ENCODE measurements at places on chromosomes 13 and 19.
A peak's percentile ranks its signal among the peaks of the same experiment; 100 is the strongest.

GRCh38 chr13:99412856-99413255 lies 88.4 kb upstream of the TM9SF2 start:
- no peak for DNase-seq

GRCh38 chr19:7597689-7598088 lies 2.0 kb downstream of the CAMSAP3 start:
- DNase-seq: no peak

DNA sequence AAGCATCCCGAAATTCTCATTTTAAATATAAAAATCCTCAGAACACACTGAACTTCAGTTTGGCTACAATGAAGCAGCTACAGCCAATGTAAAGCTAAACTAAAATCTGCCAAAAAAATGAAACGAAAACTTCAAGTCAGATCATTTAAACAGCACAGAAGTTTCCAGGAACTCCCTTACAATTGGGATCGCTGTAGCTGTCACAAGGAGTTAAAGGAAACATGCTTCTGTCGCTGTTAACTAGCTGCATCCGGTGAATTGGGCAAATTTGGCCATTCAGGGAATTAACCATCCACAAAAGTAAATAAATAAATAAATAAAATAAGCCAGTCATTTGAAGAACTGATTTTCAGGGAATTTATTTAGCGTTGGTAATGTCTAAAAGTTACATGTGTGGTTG lies 77.0 kb upstream of the PEG3 start:
- DNase-seq: no peak

DNA sequence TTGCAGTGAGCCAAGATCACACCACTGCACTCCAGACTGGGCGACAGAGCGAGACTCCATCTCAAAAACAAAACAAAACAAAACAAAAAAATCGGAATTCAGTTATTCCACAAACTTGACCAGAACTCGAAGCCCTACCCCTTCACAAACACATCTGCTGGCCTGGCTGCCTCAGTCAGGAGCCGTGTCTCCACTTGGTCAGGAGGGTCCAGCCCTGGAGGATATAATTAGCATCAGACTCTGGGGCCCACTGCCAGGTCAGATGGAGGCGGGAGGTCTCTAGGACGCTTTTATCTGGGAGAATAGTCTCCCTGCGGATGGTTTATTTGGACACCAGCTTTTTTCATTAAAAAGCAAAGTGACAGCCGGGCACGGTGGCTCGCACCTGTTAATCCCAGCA lies 8.0 kb downstream of the ELL start:
- DNase-seq: no peak

- DNase-seq: no peak
Observed at GRCh38 chr13:111969551-111970135, 97.3 kb upstream of the SOX1 start.

DNA sequence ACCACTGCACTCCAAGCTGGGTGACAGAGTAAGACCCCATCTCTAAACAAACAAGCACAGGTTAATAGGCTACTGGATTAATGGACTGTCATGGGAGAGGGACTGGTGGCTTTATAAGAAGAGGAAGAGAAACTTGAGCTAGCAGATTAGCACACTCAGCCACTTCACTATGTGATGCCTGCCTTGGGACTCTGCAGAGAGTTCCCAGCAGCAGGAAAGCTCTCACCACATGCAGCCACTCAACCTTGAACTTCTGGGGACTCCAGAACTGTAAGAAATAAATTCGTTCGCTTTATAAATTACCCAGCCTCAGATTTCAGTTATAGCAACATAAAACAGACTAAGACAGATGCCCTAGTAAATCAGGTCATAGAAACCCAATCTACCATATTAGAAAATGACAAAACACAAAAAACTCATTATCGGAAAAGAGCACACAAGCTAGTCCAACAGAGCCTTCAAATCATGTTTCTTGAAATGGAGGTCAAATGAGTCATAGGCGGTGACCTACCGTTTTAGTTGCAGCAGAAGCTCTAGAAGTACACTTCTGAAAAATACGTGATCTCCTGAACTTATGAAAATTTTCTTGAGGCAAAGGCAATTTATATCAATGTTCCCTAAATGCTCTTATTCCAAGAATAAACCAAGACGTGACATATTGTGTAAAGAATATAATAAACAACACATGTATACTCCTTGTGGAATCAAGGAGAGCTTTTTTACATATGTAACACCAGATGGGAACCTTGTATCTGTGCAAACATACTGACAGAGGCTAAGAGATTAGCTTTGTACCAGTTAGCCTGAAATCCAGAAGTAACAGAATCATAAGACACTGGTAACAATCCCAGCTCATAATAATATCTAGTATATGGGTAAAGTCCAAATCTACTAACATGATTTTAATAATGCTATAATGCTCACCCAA lies 340.9 kb upstream of the SGCG start:
- DNase-seq: no peak

GRCh38 chr19:6718741-6719539 lies 1.5 kb downstream of the C3 start:
- no peak for DNase-seq

DNA sequence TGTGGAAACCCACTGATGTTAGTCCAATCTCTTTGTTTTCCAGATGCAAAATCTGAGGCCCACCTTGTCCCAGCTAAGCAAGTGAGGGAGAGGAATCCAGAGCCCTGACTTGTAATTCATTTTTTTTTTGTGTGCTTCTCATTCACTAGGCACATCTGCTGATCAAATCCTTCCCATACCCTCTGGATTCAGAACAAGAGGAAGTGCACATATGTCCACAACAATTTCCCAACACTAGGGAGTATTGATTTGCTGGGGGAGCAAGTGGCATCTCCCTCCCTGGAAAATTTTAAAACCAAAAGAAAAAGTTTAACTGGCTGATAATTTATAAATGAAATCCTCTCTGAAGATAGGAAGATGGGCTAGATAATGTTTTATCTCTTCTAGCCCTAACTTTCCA lies 94.6 kb upstream of the RFC3 start:
- no peak for DNase-seq

- no peak for DNase-seq
Observed at GRCh38 chr19:51566489-51567100, 4.5 kb upstream of the ZNF175 start.

- DNase-seq: no peak
Observed at GRCh38 chr19:38742296-38742695, 2.0 kb downstream of the CAPN12 start.

- DNase-seq: no peak
Observed at GRCh38 chr13:42847891-42848663, 66.7 kb downstream of the FAM216B start.

DNA sequence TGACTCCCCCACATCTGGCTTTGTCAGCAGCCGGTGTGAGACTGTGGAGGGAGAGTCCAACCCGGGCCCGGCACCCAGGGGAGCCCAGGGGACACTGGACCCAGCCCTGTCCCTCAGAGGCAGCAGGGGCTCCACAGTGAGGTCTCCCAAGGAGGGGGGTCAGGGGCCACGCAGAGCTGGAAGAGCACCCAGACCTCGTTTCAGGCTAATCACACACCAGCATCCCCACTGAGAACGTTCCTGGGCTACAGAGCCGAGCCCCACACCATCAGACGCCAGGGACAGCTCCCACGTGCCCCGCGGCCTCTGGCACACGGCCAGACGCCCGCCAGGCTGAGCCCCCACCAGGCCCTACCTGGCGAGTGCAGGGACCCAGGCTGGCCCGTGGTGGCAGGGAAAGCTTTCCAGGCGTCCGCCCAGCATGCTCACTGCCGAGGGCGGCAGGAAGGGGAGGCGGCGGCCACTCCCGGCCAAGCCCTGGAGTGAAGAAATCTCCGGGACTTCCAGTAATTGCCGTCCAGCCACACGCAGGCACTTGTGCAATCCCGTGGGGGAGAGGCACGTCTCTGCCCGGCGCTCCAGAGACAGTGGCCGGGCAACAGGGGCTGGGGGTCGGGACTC lies 19.2 kb downstream of the SBNO2 start:
- peak; percentile 82 for DNase-seq

DNA sequence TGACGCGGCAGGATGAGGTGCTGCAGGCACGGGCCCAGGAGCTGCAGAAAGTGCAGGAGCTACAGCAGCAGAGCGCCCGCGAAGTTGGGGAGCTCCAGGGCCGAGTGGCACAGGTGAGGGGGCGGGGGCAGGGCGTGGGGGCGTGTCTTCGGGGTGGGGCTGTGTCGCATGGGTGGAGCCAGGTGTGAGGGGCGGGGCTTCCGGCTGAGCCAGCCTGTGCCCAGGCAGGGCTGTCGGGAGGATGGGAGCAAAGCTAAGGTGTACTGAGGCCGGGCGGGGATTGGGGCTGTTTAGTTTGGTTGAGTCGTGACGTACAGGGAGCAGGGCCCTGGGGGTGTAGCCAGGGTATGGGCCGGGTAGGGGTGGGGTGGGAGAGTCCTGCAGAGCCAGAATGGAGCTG lies 62.3 kb downstream of the KCNC3 start:
- peak; percentile 73 for DNase-seq

GRCh38 chr19:10644260-10645007 lies 9.7 kb upstream of the ILF3 start:
- DNase-seq: peak; percentile 87

DNA sequence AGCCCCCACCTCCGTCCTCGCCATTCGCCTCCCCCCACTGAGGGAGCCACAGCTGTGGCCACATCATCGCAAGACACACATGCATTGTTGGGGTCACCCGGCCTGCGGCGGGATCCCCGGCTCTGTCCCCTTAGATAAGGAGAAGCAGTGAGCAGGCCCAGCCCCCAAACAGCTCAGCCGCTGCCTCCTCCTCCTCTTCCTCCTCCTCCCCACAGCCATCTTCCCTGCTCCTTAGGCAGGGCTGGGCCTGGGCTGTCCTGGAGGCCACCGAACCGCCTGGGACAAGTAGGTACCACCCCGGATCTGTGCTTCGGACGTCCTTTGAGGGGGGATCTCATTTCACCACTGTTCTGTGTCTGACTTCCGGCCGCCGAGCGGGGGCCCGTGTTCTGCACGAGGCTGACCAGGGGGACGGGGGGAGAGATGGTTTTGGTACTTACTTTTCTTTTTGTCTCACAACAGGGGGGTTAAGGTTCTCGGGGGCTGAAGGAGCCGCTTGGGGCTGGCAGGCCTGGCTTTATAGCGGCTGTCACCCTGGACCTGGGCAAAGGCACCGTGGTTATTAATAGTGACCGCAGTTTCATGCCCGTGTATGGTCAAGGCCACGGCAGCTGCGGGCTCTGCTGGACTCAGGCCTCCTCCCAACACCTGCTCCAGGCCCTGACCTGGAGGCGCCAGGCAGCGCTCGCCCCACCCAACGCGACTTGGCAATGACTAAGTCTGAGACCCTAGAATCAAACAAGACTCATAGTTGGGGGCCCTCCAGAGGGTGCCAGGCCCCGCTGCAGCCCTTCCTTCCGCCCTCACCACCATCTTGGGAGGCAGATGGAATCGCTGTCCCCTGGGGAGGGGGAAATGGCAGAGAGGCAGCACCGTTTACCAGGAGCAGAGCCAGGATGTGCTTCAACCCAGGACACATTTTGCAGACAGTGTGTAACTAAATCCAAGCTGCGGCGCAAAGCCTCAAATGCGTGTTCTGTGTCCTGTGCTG lies 18.3 kb downstream of the NMRK2 start:
- DNase-seq: no peak

DNA sequence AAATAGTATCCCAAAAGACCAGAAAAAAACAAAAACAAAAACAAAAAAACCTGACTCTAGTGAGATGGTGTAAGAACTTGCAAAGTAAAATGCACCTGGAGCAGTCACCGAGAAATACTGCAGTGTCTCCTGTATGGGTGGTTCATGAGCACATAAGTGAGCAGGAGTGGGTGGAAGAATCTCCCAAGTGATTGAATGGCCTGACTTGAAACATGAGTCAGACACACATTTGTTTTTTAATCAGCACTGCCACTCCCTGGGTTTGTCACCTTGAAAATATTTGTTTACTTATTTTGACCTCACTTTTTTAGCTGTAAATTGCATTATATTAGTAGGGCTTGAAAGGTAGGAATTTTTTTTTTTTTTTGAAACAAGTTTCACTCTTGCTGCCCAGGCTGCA lies 2.0 kb downstream of the ZNF431 start:
- no peak for DNase-seq

DNA sequence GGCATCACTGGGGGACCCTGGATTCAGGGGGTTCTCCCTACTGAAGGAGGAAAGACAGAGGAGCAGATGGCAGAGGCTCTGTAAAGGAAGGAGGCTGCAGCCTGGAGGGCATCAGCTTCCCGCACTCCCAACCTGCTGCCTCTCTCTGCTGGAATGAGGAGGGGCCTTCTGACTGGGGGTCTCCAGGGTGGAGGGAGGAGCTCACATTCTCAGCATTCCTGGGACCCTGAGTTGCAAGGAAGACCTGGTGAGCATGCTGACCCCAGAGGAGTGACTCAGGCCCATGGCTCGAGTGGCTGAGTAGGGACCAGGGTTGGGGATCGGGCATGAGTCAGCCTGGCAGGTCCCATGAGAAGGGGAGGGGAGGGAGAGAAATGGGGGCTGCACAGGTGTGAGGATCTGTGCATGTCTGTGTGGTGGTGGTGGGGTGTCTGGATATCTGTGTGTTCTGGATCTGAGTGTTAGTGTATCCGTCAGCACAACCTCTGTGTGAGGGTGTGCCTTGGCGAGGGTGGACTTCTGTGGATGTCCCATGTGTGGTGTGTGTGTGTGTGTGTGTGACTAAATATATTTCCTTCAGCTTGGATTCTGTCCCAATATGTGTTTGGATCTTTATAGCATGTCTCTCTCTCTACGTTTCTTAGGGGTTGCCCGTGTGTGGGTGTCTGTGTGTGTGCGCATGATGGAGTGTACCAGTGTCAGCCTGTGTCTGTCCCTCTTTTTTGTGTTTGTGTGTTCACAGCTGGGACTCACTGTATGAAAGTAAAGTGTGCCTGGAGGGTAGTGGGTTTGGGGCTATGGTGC lies 4.6 kb downstream of the AXL start:
- no peak for DNase-seq

DNA sequence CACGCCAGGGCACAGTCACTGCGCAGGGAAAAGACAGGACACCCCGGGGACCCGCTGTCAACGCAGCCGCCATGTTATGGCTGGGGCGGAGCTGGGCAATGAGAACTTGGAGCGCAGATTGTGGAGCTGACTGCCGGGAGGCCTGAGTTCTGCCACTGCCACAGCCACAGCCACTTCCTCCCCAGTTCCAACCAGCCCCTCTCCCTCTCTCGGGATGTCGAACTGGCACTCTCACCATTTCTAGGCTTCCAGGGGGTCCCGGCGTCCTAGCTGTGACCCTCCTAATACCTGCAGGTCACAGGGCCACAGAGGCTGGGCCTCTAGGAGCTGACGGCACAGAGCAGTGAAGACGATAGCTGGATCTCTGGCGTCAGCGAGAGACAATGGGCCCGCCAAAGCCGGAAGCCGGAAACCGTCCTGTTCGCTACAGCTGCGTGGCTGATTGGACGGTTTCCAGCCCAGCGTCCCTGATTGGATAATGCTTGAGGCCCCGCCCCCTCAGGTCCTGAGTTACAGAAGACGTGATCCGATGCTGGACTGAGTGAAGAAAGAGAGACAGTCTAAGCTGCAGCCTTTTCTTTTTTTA lies at the start of gene ZNF506:
TSS of gene ZNF506 (minus strand) at position 385 of the 586 bp plus-strand sequence. CDS start at position 238, 147 bp downstream.
- DNase-seq: peak; percentile 99

DNA sequence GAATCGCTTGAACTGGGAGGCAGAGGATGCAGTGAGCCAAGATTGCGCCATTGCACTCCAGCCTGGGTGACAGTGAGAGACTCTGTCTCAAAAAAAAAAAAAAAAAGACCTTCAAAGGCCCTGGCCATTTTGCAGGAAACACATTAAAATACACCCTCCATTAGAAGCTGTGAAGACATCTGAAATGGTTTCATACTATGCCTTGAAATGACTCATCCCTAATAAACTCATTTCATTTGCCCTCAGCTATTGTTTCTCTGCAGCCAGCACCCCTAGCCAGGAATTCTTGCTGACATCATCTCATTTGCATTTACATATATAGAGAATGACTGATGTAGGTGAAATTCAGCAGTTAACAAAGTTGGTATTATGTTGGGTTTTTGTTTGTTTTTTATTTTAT lies 8.7 kb downstream of the EML2 start:
- DNase-seq: no peak
